ENCODE measurements at places on chromosomes 5 and 9.

- no peak for DNase-seq
These were observed 26.4 kb downstream of the FGF18 start for GRCh38 chr5:171445644-171446516.

DNA sequence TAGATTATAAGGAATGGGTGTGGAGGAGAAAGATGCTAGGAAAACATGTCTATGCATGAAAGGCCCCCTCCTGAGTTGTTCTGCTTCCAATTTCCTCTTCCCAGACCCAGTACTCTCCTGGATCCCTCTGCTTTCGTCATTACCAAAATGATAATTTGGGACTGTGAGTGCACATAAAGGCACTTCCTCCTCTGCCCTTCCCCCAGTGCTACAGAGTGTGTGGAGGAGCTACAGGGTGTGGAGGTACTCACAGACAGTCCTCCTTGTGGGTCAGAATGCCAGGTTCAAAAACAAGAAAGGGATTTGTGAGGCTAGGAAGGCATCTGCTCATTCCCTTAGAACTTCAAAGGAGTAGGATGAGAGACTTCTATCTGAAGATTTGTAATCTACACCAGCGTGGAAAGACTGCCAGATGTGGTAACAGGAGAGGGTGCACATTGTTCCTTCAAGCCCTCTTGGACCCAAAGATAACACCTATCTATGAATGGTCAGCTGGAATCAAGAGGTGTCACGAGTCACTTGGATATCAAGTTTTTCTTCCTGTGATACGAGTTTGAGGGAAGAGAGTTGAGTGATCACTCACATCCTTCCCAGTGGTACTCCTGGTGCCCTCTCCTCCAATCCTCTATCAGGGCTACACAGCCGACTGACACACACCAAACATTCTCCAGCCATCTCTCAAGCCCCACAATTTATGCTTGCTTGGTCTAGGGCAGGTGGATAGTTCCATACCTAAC is 201.1 kb downstream of the EPB41L4A start:
- DNase-seq = no peak

DNA sequence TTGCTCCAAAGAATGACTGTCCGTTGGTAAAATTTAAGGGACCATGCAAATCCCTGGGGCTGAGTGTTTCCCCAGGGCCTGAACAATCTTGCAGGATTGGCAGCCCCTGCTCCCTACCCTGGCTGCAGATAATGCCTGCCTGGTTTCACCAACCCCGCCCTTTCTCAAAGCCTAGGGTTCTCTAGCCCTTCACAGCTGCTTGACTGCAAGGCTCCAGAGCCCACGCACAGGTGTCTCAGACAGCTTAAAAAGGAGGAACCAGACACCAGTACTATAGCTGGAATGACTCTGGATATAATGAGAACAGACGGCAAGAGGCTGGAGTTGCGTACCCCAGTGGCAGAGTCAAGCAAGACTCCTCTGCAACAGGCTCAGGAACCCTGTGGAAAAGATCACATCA is 25.2 kb upstream of the TNIP1 start:
- no peak for DNase-seq

DNA sequence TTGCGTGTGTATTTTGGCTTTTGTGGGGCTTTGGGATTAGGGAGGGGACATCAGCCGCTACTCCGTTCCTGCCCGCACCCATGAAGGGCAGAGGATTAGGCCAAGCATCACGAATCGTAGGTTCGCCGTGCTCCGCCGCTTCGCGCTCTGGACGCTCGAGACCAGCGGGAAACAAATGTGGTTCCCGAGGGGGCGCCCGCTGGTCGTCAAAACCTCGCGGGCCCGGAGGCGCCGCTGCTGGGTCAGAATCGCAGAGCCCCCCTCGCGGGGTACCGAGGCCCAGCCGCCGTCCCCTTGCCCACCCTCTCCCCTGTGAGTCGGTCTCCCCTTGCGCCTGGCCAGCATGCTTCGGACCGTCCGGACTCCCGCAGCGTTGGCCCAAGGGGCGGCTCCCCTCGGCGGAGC is 2.3 kb upstream of the PAX5 start:
- no peak for DNase-seq

DNA sequence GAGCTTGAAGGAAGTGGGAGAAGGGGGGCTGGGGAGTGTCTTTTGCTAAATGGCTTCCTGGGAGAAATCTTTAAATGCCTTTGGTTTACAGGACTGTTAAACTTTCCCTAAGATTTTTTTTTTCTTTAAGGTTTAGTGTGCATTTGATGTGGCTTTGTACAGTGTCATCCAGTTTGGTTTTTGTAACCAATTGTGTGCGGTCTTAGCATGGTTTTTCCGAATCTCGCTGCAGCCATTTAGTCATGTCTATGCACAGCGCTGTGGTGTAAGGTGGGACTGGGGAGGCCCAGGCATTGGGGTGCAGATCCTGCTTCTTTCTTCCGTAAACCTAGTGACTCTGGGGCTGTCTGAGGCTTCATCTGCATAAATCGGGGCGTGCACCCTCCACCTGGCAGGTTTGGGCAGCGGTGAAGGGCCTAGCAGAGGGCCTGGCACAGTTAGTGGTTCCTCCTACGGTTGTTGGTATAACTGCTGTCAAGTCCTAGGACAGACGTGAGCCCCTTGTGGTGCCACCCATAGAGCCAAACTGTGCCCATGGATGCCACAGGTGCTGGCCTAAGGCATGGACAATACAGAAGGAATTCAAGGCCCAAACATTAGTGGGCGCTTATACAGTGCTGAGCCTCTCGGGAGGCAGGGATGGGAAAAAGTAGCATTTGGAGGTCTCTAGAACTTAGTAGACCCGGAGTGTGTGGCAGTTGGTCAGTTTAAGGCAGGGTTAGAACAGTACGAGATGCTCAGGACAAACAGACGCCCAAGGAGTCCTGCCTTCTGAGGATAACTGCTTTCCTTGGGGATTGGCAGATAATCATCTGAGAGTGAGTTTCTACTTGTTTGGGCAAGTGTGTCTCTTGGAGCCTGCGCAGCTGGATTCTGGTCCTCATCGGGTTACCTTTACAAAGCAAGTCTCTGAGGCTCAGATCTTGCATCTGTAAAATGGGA is 1.5 kb downstream of the PRRC2B start:
- DNase-seq = peak; percentile 34
